ENCODE measurements at places on chromosomes 3 and 15.

DNA sequence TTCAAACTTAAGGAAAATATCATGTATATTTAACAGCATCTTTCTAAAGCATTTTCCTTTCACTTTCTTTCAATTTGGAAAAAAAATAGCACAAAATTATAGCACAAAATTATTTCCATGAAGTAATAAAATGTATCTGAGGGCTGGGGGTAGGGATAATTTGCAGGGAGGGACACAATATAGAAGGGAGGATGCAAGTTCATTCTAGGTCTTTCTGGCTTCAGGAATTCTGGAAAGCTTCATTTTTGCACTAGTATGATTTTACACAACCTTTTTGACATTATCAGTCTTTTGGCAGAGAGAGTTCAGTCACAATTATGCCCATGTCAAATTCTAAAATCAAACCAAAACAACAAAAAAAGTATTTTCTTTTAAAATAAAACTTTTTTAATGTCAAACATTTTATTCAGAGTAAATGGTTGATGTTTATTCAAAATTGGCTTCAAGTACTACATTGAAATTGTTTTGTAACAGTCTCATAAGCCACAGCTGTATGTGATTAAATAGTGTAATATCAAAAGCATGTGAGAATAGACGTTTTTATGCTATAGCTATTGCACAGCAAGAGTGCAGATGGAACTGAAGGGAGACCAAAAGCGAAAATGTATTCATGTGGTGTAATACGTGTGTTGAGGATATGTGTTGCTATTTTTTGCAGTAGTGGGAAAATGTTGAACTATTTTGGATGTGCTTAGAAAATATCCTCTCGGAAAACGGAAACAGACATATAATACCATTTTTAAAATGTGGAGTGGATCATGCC lies 5.8 kb downstream of the RBMS3 start:
- DNase-seq = no peak

DNA sequence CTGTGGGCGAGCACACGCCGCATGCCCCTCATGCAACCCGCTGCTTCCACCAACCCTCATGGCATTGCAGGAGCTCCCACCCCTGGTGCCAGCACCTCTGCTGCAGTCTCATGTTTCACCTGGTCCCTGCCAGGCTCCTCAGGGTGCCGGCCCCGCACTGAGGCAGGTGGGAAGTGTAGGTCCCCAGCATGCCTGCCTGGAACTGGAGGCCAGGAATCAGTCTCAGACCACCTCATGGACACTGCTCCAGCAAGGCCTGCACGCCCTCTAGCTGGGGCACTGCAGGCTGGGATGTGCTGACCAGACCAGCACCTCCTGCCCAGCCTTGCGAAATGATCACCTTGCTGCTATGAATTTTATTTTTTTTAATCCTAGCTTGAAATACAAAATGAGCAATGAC lies 39.1 kb downstream of the OCA2 start:
- DNase-seq = no peak

DNA sequence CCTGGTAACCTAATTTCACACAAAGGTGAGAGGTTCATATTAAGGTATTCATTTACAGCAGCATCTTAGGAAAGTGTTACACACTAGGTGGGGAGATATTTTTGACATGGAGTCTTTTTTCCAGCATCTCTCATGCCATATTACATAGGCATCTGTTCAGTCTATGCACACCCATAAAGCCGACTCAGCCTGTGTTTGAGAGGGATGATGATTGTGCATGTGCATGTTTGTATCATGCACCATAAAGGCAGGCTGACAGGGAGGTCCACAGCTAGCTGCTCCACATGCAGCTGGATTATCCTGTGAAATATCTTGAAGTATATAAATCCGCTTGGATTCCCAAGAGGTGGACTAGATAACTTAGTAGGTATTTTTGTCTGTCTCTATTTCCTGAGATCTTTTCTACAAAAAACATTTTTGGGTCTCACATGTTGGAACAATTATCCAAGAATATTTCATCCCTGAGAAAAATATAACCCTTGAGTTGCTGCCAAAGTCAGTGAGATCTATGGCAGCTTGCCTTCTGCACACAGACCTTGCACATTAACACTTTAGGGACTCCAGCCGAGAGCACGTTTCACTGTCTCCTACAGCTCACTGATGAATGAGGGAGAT lies 288.4 kb upstream of the DPH6 start:
- DNase-seq = no peak

- no peak for DNase-seq
Observed at GRCh38 chr15:22227411-22228100, 147.2 kb downstream of the OR4M2 start.

DNA sequence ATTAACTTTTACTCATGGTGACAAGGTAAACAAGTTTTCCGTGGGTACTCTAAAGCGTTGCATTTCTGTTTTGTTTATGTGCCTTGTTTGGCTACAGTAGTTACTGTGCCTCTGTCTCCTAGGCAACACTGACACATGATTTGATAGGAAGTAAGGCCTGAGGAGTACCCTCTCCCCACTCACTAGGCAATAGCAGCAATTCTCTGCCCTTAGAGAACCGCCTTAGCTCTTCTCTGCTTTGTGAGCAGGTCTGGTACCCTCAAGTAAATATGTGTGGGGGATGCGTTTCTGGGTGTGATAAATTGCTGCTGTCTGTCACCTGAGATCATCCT lies at the start of gene IL5RA:
Gene IL5RA, minus strand, starts transcription at position 76 of the 332 bp plus-strand sequence. CDS start 5,390 bp downstream, outside the sequence.
- peak; percentile 84 for DNase-seq

- DNase-seq = no peak
Observed at GRCh38 chr15:69625328-69625727, 172.7 kb downstream of the RPLP1 start.

- no peak for DNase-seq
Observed at GRCh38 chr3:109442531-109442930, 105.2 kb upstream of the DPPA4 start.

- peak; percentile 42 for DNase-seq
Observed at GRCh38 chr3:194632809-194633348, 340 bp downstream of the TMEM44 start.

DNA sequence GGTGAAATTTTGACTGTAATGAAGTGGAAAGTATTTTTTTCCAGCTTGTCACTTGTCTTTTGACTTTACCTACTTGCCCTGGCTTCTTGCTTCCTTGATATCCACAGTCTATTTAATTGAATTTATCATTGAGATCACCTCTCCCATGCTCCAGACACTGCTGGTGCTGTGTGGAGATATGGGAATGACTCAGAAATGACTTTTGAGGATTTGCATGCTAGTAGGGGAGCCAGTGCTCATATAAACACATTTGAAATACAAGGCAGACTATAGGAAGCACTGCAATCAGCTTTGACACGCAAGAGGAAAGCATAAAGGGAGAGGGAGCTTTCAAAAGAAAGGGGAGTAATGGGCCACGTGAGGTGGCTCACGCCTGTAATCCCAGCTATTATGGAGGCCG lies 7.3 kb upstream of the TRPM1 start:
- no peak for DNase-seq

DNA sequence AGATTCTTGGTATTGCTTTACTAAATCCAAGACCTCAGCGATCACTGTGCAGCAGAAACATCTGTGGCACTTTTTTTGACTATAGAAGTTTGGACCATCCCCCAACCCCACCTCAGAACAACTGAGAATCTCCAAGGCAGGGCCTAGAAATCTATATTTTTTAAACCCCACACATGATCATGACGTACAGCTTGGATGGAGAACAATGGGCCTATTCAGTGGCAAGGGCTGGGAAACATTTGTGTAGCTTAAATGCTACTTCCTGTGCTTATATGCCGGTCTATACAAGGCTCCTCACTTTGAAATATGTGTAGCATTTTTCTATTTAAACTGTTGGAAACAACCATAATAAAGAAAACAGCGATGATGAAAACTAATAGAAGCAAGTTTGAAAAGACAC lies 55.1 kb upstream of the SPRED1 start:
- no peak for DNase-seq

- DNase-seq = no peak
Observed at GRCh38 chr15:73996267-73996666, 1.8 kb downstream of the PML start.

GRCh38 chr3:153087595-153088566 lies 74.1 kb upstream of the RAP2B start:
- no peak for DNase-seq

- peak; percentile 9 for DNase-seq
Observed at GRCh38 chr3:158847452-158847821, 45.6 kb downstream of the MFSD1 start.

GRCh38 chr15:88014454-88015160 lies 241.9 kb downstream of the NTRK3 start:
- DNase-seq = no peak

- peak; percentile 57 for DNase-seq
Observed at GRCh38 chr3:109275702-109276293, 40.5 kb downstream of the DPPA2 start.

- DNase-seq = no peak
Observed at GRCh38 chr3:30628205-30628900, 22.0 kb downstream of the TGFBR2 start.

- no peak for DNase-seq
Observed at GRCh38 chr3:22239011-22239410, 488.0 kb upstream of the ZNF385D start.

GRCh38 chr3:129453732-129454131 lies 13.7 kb downstream of the IFT122 start:
- DNase-seq = no peak

GRCh38 chr3:40308725-40309417 lies 636 bp upstream of the EIF1B start:
- DNase-seq = no peak

- DNase-seq = peak; percentile 75
Observed at GRCh38 chr3:129690406-129690805, 83.9 kb upstream of the PLXND1 start.

- DNase-seq = peak; percentile 96
Observed at GRCh38 chr15:22968366-22968765, 11.8 kb downstream of the CYFIP1 start.

DNA sequence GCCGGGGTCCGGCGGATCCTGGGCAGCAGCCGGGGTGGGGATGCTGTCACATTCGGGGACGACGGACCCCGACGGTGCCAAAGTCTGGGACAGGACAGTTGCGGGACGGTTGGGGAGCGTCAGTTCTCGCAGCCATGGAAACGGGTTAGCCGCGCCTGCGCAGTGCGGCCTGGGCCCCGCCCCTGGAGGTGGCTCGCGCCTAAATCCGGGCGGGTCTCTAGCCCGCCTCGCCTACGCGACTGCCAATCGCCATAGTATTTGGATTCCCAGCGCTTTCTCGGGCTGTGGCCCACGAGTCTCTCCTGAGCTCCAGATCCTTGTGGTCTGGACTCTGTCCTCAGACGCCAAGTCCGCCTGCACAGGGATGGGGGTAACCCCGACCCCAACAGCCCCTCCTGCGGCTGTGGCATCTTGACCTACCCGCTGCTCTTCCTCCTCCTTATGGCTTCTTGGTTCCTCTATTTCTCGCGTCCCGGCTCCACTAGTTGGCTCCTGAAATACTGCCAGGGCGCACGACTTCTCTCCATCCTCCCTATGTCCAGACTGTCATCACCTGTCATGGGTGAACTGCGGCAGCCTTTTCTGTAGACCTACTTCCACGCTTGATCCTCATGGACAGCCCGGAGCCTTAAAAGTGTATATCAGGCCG lies at the start of gene ZMYND10:
Gene ZMYND10, minus strand, starts transcription at position 147 of the 649 bp plus-strand sequence. CDS start 153 bp downstream, outside the sequence.
- DNase-seq = no peak

DNA sequence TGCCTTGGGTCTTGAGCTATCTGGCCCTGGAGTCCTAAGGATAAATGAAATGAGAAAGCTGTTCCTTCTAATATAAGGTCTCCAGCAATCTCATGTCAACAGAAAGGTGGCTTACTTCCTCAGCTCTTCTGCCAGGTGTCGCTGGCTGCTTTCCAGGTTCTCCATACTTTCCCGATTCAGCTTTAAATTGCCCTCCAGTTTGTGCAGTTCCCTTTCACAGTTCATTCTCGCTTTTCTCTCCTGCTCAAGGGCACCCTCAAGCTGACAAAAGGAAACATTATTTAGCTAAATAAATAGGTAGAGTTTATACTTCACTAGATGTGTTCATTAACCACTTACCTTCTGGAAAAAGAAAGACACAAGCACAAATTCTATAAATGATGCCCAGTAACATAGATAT lies 73.0 kb downstream of the MYH15 start:
- no peak for DNase-seq

DNA sequence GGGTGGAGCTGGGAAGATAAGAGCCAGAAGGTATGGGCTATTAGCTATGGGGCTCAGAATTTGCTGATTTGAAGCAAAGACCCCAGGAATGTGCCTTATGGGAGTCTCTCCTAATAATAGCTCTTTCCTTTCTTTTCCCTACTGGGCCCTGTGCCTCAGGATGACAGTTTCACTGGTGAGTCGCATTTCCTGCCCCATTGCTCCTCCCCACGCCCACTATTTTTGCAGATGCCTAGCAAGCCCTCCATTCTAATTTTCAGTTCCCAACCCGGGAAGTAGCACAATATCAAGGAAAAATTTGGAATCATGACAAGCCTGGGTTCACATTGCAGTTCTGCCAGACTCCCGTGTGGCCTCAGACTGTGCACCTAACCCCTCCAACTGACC lies 583 bp downstream of the IL17RE start:
- DNase-seq = peak; percentile 55

Data from mesenchymal stem cell (in vitro differentiated cells and primary cell).